HEK293T (cell line): ENCODE measurements at places on chromosomes 1 and 21.

DNA sequence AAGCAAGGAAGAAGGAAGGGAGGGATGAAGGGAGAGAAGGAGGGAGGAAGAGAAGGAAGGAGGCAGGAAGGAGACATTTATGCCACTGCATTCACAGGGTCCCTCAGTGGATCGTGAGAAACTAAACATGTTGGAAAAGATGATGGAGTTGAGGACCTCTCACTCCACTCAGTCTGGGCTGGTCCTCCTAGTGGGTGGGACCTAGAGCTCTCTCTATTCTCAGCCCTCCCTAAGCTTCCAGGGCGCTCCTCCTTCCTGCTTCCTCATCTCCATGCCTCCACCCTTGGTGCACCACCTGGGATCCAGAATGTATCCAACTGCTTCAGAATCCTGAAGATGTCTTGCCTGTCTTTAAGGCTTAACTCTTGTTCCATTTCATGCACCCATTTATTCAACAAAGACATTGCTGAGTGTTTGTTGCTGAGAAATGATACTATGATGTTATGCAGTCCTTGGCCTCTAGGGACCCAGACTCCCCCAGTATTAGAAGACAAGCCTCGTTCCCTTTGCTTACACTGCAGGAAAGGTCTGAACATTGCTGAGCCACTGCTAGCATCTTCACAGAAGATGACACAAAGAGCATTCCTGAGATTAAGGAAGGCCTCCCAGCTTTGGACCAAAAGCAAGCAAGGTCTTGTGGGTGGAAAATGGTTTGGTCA, 88.5 kb downstream of the BEND5 start:
- DNase-seq = peak; percentile 34

GRCh38 chr1:170562646-170563338, 30.8 kb downstream of the GORAB start:
- DNase-seq = peak; percentile 20

DNA sequence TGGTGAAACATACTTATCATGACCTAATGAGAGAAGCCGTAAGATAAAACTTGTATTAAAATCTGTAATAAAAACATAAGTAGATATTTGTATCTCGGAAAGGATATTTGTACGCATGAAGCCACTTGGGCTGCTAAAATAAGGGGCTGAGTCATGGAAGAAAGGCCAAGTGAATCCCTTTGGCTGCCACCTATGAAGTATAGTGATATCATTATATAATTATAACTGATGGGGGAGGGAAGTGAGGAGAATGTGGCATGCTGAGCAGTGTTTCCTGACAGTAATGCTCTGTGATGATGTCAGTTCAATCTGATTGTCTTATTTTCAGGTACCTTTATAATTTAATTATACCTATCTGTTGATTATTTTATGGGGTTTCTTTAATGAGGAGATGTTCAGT, 13.6 kb downstream of the RWDD3 start:
- no peak for DNase-seq

GRCh38 chr1:198047913-198048312, 108.9 kb upstream of the NEK7 start:
- DNase-seq = no peak

DNA sequence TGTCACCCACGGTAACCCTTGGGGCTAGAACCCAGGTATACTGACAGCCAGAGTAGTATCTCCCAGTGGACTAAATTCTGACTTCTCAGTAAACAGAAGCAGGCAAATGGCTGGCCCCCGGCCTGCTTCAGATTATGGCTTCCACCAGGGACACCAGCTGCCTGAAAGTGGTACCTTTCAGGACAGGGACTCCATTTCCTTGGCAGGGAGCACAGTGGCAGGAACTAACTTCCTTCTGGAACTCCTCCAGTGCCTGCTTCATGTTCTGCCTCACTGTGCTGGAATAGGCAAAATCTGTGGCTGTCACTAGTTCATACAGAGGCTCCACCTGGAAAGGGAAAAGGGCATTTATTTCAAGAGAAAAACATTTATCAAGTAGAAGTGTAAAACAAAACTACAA, 32.7 kb downstream of the C8B start:
- DNase-seq = no peak

DNA sequence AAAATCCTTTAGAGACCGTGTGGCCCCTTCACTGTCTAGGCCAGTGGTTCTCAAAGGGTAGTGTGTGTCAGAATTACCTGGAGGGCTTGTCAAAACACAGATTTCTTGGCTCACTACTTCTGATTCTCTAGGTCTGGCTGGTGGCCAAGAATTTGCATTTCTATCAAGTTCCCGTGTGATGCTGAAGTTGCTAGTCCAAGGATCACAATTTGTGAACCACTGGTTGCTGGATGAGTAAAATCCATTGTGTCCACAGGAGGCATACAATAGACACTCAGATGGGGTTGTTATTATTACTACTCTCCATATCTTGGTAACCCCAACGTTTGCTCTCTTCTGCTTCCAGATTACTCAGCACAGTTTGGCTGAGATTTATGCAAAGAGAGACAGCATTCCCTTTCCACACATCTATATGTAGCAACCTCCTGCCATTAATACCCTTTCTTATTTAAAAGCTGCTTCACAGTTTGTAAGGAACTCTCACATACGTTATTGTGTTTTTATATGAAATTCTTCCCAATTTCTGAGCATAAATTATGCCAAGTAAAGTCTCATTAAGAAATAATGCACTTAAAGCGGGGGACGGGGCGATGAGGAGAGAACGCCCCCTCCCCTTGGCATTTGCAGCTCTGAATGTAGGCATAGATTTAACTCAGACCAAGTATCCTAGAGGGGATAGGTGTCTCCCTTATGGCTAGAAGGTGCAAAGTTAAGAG, 720 bp upstream of the TMCC2 start:
- no peak for DNase-seq

DNA sequence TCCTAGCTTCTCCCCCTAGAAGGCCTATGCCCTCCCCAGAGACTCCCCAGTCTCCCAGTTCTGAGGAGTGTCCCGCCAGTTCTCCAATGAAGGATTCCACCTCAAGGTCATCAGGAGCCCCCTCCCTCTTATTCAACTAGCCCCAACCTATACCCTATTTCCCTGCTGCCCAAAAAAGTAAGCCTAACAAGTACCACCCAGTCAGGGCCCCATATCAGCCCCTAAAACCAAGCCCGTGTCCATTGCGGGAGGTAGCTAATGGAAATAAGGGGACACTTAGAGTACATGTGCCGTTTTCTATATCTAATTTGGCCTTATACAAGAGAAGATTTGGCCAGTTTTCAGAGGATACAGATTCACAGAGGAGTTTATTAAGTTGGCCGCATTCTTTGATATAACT, 416.2 kb downstream of the MATN1 start:
- no peak for DNase-seq

GRCh38 chr1:34192621-34193020, 15.9 kb downstream of the C1orf94 start:
- DNase-seq = no peak

DNA sequence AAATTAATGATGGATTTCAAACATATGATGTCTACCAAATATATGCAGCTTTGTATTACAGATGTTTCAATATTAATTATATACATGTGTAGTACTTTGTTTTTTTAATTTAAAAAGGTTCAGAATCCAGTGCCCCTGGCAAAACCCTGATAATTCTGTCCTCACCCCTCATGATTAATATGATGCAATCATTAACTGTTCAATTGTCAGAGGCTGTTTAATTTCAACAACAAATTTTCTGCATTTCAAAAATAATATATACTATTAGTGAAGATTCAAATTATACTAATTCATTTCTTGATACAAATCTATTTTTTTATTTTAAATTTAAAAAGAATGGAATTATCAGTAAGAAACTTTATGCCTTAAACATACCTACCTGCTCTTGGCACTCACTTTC, 162.6 kb downstream of the HHIPL2 start:
- DNase-seq = no peak

GRCh38 chr1:182185842-182186756, 124.6 kb upstream of the ZNF648 start:
- DNase-seq = peak; percentile 48

GRCh38 chr1:212457740-212458338, 25.1 kb downstream of the NENF start:
- peak; percentile 69 for DNase-seq

- no peak for DNase-seq
Observed at GRCh38 chr1:222240536-222241181, 307.2 kb downstream of the HHIPL2 start.

DNA sequence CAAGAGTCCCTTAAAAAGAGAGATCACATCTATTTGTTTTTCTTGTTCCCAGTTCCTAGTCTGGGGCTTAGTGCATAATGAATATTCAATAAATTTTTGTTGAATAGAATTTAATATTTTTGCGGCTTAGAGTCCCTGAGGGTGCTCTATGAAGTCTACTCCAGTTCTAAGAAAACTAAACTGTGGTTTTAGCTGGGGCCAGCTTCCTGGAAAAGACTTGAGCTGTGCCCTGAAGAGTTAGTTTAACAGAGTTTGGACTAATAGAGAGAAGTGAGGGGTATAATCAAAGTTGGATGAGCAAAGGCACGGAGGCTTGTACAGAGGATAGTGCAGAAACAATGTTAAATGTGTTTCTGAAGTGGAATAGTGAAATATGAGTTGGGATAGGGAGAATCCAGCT, 168.9 kb downstream of the FASLG start:
- DNase-seq = no peak

DNA sequence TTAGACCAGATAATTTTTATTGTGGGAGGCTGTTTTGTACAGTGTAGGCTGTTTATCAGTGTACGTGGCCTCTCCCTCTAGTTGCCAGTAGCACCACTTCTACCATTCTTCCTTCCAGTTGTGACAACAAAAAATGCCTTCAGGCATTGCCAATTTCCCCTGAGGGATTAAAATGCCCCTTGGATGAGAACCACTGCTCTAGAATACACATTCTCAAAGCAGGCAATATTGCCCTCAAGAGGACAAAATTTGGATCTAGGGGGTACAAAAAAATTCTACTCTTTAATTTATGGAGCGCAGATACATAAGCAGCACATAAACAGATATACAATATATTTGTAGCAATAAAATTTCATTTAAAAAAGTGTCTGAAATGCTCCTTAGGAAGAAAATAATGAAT, 674.6 kb downstream of the PTPRC start:
- DNase-seq = no peak

DNA sequence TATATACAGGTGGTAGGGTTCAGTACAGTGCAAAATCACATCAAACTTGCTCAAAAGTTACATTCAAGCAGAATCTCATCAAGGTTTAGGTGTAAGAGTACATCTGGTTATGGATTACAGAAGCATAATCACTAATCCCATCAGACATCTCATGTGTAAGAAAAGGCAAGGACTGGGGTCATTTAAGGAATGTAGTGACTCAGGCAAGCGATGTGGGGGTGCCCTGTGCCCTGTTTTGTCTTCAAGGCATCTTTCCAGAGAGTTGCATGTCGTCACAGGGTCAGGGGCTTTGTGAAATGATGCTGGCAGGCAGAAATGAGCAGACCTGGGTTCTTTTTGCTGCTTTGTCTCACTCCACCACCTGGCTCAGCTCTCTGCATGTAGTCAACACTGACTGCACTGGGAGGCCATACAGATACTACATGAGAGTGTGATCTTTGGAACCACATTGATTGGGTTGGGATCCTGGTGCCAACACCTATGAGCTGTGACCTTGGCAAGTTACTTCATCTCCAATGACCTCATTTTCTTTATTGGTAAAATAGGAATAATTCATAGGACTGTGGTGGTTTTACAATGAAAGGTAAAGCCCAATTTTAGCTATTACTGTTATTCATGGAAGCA, 8.2 kb upstream of the HHIPL2 start:
- no peak for DNase-seq

DNA sequence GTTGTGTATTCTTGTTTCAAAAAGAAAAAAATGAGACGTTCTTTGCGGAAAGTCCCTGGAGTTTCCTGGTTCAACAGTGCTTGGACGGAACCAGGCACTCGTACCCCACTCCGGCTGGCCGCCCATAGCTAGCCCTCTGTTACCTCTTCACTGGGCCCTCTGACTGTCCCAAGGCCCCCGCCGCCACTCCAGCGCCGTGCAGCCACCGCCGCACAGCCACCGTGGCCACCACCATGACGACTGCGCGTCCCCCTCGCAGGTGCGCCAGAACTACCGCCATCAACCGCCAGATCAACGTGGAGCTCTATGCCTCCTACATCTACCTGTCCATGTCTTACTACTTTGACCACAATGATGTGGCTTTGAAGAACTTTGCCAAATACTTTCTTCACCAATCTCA, 9.6 kb downstream of the SNIP1 start:
- DNase-seq = no peak

GRCh38 chr1:191831572-191831971, 326.7 kb upstream of the RGS18 start:
- DNase-seq = no peak

DNA sequence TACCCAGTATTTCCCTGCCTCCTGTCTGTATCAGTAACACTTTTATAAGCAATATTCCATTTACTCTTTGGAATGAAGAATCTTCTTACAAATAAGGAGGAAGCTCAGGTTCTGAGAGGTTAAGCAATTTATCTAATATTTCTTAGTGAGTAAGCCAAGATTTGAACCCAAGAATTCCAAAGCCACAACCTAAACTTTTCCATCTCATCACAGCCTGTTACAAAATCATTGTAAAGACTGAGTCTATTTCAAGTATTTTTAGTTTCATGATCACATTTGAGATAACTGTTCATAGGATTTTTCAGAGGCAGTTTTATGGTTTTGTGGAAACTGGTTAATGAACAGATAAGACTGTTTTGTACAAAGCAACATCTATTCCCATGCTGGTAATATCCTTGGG, 29.8 kb upstream of the HHAT start:
- DNase-seq = no peak

GRCh38 chr1:3501856-3502640, 47.6 kb downstream of the ARHGEF16 start:
- peak; percentile 59 for DNase-seq

DNA sequence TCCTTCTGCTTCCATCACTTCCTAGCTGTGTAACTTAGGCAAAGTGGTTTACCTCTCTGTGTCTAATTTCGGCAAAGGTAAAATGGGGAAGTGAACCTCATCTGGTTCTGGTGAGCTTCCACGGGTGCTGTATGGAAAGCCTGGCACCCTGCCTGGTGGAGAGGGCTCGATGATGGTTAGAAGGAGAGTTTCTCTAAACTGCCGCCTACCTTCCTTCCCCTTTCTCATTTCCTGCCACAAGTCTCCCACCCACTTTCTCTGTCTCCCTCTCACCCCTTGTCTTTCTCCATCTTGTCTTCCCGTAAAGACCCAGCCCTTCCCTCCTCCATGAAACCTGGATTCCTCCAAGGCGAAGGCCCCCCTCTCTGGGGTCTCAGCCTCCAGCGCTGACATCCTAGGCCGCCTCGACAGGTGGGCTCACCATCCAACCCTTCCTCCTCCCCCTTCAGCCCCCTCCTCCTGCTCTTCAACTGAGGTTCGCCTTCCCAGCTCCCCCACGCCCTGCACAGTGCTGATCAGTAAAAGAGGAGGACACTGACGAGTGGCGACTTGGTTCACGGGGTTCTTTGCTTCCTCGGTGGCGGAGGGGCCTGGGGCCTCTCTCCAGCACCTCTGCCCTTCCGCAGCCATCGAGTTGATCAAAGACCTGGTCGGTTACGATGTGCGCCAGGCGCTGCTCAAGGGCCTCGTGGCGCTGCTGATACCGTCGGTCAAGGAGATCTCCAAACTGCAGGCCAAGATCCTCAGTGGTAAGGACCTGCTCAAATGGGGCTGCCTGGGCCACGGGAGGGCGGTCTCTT, 7.3 kb downstream of the RNU5D-1 start:
- DNase-seq = no peak

- no peak for DNase-seq
Observed at GRCh38 chr1:186670297-186671135, 9.7 kb downstream of the PTGS2 start.
